ENCODE measurements at places on chromosomes 16 and 17. TPM values are rescaled to one million over a fixed set of nuclear protein-coding genes. Genes with fewer than 3 reads are reported as not detected.

DNA sequence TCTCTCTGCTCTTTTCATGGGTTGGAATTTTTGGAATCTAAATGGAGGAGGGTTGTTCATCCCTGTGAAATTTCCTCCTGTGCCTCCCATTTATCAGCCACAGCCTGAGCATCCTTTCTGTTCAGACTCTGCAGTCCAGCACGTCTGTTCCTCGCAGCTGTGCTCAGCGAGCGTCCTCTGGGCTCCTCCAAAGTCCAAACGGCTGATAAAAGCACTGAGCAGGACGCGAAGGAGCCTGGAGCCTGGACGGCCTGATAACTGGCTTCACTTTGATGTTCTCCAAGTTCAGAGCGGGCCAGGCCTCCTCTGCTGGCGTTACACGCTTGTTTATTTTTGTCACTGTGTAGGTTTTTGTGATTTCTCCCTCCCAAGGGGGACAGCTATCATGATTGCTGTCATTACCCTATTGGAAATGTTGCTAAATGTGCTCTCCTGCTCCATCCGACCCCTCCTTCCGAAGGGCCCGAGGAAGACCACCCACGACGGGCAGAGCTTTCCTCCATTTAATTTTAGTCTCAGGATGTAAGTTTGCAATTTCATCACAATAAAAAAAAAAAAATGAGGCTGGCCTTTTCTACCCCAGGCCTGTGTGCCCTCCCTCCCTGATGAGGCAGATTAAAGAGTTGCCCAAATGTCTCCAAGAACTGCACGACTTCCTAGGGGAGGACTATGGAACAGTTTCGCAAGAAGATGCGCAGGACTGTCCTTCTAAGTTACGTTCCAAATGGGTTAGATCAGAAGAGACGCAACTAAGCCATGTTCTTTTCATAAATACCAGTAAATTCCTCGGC lies 290.5 kb upstream of the FOXF1 start:
- H3K27ac ChIP-seq = no peak overlapping the region
- H3K4me3 ChIP-seq = no peak overlapping the region
- H3K4me1 ChIP-seq = no peaks in the 10 kb centered on the region
- peaks cover 71% of the 10 kb centered on the region for H3K27me3 ChIP-seq

DNA sequence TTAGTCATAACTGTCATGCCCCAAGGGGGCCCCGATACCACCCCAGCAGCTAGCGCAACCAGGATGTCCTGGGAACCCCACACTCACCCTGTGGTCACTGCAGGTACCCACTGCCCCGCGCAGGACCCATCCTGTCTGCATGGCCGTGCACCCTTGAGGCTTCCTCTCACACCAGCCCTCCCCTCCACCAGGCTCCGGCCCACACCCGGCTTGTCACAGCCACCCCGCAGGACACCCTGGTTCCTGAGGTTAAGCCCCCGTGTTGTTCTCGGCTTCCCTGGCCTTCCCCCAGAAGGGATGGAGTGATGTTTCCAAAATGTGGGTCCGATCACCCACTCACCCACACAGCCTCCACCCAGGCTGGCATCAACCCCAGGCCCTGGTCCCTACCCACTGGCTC lies 7.5 kb downstream of the DNASE1L2 start:
- no peak for DNase-seq
- H3K27ac ChIP-seq = no peak overlapping the region
- no peak overlapping the region for H3K4me3 ChIP-seq
- H3K27me3 ChIP-seq = no peaks in the 10 kb centered on the region
- peaks cover 80% of the 10 kb centered on the region for H3K36me3 ChIP-seq

The SPATA32 gene
- total RNA-seq = not detected

The KRTAP1-3 gene
- not detected for total RNA-seq

Measured in heart right ventricle (tissue), 16 donors.